Activated naive CD4-positive, alpha-beta T cell treated with anti-CD3 and anti-CD28 coated beads, Interleukin-2, amount 10 ng/mL, durations not matched to agents 5 hours and 36 hours (primary cell): ENCODE measurements at places on chromosomes 13 and 19. TPM values are rescaled to one million over a fixed set of nuclear protein-coding genes. Genes with fewer than 3 reads are reported as not detected.

The KLK3 gene
- total RNA-seq = not detected

The ANO8 gene
- 17.4 TPM for total RNA-seq

The CD37 gene
- total RNA-seq = 317 TPM

The KLK4 gene
- not detected for total RNA-seq

The ZNF568 gene
- total RNA-seq = 7.0 TPM
